ENCODE measurements at places on chromosomes 16 and 17. TPM values are rescaled to one million over a fixed set of nuclear protein-coding genes. Genes with fewer than 3 reads are reported as not detected.

Gene ENPP7
- not detected for total RNA-seq

Gene MPP3
- total RNA-seq: 5.5 TPM

Gene PRSS21
- total RNA-seq: not detected

Gene CDH1
- not detected for total RNA-seq

Gene LYRM9
- 1.8 TPM for total RNA-seq

Gene G6PC1
- total RNA-seq: not detected
